ENCODE measurements at places on chromosomes 12 and 14. TPM values are rescaled to one million over a fixed set of nuclear protein-coding genes. Genes with fewer than 3 reads are reported as not detected.

LETMD1 gene
- total RNA-seq: 69.7 TPM

KRT74 gene
- total RNA-seq: not detected

AQP5 gene
- not detected for total RNA-seq

DNA sequence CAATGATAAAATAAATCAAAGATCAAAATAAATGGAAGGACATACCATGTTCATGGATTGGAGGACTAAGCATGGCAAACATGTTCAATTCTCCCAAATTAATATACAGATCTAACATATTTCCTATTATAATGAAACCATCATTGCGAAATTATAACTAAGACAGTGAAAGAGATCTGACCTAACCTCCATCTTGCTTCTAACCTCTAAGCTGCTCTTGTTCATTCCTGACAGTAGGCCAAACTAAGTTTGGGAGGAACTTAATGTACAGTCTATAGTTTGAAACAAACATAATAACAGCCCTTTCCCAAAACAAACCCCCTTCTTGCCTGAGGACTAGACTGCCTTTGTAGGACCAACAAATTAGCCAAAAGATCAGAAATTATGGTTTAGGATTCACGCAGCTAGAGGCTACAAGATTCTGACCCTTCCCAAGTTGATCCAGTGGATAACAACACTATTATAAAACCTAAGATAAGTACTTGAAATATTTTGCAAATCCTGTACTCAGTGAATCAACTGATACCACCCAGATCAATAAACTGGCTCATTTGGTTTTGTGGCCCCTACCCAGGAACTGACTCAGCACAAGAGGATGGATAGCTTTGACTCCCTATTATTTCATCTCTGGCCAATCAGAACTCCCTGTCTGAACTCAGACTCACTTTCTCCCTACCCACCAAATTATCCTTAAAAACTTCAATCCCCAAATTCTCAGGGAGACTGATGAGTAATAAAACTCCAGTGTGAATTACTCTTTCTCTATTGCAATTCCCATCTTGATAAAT lies 41.7 kb upstream of the OR5AU1 start:
- H3K36me3 ChIP-seq: peaks cover 6% of the 10 kb centered on the region
- peaks cover 2% of the 10 kb centered on the region for H3K4me1 ChIP-seq
- DNase-seq: no peak

GRCh38 chr12:120229487-120230325 lies 28.8 kb upstream of the RPLP0 start:
- peak overlapping the region; percentile 85 for H3K27ac ChIP-seq
- H3K36me3 ChIP-seq: peaks cover 15% of the 10 kb centered on the region
- peaks cover 95% of the 10 kb centered on the region for H3K4me1 ChIP-seq
- no peak for DNase-seq
- H3K4me3 ChIP-seq: no peak overlapping the region

- H3K27ac ChIP-seq: no peak overlapping the region
- no peak overlapping the region for H3K4me3 ChIP-seq
- H3K27me3 ChIP-seq: peaks cover 52% of the 10 kb centered on the region
- DNase-seq: no peak
- H3K36me3 ChIP-seq: no peaks in the 10 kb centered on the region
Measured at GRCh38 chr14:56008150-56008549, 110.1 kb upstream of the PELI2 start.

GRCh38 chr14:64753999-64754398 lies 49.8 kb downstream of the PLEKHG3 start:
- no peaks in the 10 kb centered on the region for H3K36me3 ChIP-seq
- peaks cover 15% of the 10 kb centered on the region for H3K27me3 ChIP-seq
- no peak overlapping the region for H3K4me3 ChIP-seq
- H3K27ac ChIP-seq: no peak overlapping the region
- no peak for DNase-seq

- no peaks in the 10 kb centered on the region for H3K36me3 ChIP-seq
- H3K27me3 ChIP-seq: no peaks in the 10 kb centered on the region
- H3K4me1 ChIP-seq: no peaks in the 10 kb centered on the region
Measured at GRCh38 chr14:44833376-44834060, 128.2 kb downstream of the KLHL28 start.

GRCh38 chr12:14775636-14775980 lies 27.7 kb downstream of the WBP11 start:
- H3K27me3 ChIP-seq: no peaks in the 10 kb centered on the region
- peaks cover 24% of the 10 kb centered on the region for H3K36me3 ChIP-seq
- H3K4me3 ChIP-seq: peak overlapping the region; percentile 96
- peaks cover 48% of the 10 kb centered on the region for H3K4me1 ChIP-seq
- DNase-seq: no peak
- peak overlapping the region; percentile 98 for H3K27ac ChIP-seq

Measured in activated CD8-positive, alpha-beta T cell treated with anti-CD3 and anti-CD28 coated beads, Interleukin-2, amount 10 ng/mL, durations not matched to agents 7 days and 5 days (primary cell).